Fibroblast of skin of left quadriceps (primary cell): ENCODE measurements at places on chromosomes 1 and 21.

GRCh38 chr1:232585486-232585885, 44.4 kb downstream of the SIPA1L2 start:
- no peak for DNase-seq

DNA sequence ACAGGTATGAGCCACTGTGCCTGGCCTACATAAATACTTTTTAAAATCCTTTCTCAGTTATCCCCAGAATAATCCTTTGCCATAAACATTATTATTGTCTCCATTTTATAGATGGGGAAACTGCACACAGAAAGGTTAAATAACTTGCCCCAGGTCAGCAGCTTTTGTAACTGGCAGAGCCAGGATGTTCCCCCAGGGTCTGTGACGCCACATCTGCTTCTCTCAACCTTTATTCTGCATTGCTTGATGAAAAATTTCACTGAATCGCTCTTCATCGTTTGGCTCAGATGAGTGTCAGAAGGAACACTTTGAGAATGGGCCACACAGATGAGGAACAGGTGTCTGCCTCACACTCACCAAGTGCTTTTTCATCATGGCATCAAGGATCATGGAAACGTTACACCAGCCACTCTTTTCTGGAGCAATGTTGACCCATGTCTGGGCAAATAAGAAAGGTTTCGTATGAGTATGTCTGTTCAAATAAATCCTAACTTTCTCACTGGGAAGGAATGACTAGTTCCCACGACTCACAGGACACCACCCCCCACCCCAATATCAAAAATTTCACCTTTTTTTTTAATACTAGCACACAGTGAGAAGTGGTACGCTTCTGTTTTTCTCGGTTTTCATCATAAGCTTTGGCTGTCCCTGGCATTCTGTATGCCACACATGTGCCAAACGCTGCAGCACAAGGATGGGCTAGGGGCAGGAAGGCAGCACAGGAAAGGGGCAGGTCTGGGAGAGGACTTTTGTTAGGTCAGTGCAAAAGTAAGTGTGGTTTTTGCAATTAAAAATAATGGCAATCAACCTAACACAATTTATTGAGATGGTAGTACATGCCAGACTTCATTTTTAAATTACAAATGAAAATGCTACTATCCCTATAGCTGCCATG, 9.0 kb upstream of the PTGFRN start:
- DNase-seq = no peak

GRCh38 chr1:184637664-184638240, 116.9 kb downstream of the EDEM3 start:
- DNase-seq = no peak

DNA sequence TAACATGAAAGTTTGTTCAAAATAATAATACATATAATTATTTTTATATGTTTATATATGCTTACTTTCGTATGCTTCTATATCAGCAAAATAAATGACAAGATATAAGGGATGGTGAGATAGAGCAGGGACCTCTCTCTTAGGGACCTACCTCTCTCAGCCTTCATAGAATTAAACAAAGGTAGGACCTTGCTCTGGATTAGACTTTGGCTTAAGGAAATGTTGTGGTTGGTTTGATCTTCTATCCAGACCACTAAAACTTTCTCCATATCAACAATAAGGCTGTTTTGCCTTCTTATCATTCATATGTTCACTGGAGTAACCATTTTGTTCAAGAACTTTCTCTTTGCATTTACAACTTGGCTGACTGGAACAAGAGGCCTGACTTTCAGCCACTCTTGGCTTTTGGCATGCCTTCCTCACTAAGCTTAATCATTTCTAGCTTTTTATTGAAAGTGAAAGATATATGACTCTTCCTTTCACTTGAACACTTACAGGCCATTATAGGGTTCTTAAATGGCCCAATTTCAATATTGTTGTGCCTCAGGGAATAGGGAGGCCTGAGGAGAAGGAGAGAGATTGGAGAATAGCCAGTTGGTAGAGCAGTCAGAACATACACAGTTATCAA, 14.4 kb downstream of the FRRS1 start:
- no peak for DNase-seq

GRCh38 chr1:192993426-192994085, 65.6 kb downstream of the UCHL5 start:
- DNase-seq = no peak

- no peak for DNase-seq
Measured at GRCh38 chr1:177857285-177857684, 112.6 kb downstream of the SEC16B start.

GRCh38 chr1:55981010-55981650, 598.2 kb downstream of the PLPP3 start:
- DNase-seq = no peak
